Cerebellar nuclear complex (tissue), 1 donor: ENCODE measurements at places on chromosomes 5 and 9.

DNA sequence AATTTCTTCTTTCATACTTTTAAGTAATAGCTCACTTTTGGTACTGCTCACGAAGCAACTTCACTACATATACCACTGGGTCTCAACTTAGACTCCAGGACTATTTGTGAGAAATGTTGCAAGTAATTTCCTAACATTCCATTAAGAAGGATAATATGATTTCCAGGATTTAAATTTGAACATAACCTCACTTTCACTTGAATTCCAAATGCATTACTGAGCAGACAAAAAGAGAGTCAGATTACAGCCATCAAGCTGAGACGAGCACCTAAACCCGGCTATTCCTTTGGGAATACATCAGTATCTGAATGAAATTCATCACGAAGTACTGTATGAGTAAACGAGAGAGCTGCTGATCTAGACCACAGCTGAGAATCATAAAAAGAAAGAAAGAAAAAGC, 47.3 kb downstream of the LIFR start:
- no peak for DNase-seq

- DNase-seq = no peak
Measured at GRCh38 chr5:170538096-170538465, 34.3 kb downstream of the KCNIP1 start.

DNA sequence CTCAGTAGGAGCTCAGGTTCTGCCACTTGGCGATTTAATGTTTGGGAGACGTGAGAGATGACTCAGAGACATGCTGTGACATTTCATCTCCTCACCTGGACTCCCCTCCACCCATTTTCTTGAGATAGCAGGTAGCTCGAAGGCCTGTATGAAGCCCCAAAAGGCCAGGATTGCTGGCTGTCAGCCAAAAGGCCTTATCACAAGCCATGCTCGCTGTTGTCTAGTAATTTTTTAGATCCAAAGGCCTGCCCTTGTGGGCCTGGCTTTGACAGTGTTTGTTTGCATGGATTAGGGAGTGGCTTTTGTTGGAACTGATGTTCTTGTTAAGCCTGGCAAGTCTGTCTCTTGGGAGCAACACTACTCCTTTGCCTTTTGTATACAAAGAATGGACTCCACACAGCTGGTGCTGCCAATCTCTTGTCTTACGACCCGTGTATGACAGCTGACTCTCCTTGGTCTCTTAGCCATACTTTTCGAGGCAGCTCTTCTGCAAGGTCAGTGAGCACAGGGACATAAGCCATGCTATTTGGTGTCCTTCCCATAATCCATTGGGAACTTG, 22.7 kb downstream of the CAVIN4 start:
- DNase-seq = no peak

- no peak for DNase-seq
Measured at GRCh38 chr9:114369216-114370130, 18.3 kb downstream of the AKNA start.

DNA sequence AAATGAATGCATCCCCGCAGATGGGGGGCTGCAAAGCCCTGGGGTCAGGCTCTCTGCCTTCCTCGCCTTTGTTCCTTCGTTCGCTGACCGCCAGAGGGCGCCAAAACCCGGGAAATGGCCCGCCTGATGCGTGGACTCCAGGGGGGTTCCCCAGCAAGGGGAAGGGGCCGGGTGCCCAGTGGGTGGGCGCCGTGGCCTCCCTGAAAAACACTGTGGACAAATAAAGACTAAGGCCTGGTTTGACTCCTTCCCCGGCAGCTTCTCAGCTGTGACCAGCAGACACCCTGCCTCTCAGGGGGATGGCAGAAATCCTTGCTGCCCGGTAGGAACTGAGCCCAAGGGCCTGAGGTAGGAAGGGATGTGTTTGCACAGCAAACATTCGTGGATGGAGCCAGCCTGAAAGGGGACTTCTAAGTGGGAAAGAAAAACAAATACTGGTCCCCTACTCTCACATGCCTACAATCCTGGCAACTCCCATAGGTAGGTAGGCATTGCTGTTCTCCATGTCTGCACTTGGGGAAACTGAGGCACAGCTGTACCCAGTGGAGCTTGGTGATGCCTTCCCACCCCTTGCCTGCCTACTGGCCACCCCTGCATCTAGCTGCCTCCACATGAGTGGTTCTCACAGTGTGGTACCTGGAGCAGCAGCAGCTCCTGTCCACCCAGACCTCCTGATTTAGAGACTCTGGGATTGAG, 57.7 kb downstream of the DUSP1 start:
- no peak for DNase-seq

GRCh38 chr9:79664375-79664831, 92.6 kb downstream of the TLE4 start:
- DNase-seq = no peak

- no peak for DNase-seq
Measured at GRCh38 chr5:170070556-170071412, 34.9 kb upstream of the FOXI1 start.

GRCh38 chr5:150670948-150671310, 9.9 kb downstream of the MYOZ3 start:
- no peak for DNase-seq

DNA sequence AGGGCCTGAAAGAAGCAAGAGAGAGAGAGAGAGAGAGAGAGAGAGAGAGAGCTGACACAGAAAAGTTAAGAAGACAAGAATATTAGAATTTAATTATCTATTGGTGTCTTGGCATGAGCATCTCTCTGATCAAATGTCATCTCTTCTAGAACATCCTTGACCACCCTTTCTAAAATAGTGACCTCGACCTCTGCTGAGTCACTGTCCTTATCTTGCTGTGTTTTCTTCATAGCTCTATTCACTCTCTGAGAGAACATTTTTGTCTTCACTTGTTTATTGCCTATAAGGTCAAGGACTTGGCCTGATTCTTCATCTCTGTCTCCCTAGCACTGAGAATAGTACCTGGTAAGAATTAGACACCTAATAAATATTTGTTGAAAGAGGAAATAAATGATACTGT, 383.8 kb upstream of the RPS23 start:
- DNase-seq = no peak

GRCh38 chr5:169974121-169974770, 6.0 kb downstream of the INSYN2B start:
- no peak for DNase-seq

DNA sequence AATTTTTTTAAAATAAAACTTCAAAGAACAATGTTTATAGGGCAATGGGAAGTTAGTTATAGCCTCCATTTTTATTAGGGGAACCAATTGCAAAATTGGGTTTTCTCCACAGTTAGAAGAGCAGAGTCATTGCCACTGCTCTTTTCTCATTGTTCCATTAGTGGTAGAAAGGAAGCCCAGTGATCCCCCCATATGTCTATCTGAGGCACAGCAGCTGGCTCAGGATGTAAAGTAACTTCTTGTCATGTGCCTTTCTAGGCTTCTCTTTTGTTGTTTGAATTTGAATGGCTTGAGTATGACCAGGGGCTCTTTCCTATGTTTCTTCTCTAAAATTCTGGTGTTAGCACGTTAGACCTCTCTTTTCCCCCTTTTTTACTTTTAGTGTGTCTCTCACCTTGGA, 61.2 kb downstream of the UBAP1 start:
- no peak for DNase-seq
